ENCODE measurements at places on chromosomes 6 and 20.

- no peak for DNase-seq
- no peak overlapping the region for H3K27ac ChIP-seq
- H3K4me1 ChIP-seq, result peaks cover 23% of the 10 kb centered on the region
- H3K36me3 ChIP-seq, result no peaks in the 10 kb centered on the region
- no peaks in the 10 kb centered on the region for H3K27me3 ChIP-seq
- no peak overlapping the region for H3K4me3 ChIP-seq
These were observed 2.4 kb upstream of the MYMX start for GRCh38 chr6:44214307-44214706.

DNA sequence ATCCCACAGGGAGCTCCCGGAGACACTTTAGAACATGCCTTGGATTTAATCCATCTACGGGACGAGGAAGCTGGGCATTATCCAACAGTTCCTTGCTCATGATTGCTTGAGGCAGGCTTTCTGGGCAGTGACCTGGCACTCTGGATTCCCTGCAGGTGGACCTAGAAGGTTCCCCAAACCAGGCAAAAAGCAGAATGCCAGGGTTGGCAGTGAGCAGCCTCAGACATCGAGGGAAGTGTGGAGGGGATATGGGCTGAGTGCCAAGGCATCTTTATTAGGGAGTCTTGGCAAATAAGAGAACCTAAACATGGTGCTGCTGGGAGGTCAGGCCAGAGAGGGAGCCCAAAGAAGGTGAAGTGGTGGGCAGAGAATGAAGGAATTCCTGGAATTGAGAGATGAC is 158.5 kb downstream of the CD83 start:
- H3K4me3 ChIP-seq, result no peak overlapping the region
- no peaks in the 10 kb centered on the region for H3K27me3 ChIP-seq
- H3K36me3 ChIP-seq, result no peaks in the 10 kb centered on the region
- no peak for DNase-seq
- H3K27ac ChIP-seq, result no peak overlapping the region

DNA sequence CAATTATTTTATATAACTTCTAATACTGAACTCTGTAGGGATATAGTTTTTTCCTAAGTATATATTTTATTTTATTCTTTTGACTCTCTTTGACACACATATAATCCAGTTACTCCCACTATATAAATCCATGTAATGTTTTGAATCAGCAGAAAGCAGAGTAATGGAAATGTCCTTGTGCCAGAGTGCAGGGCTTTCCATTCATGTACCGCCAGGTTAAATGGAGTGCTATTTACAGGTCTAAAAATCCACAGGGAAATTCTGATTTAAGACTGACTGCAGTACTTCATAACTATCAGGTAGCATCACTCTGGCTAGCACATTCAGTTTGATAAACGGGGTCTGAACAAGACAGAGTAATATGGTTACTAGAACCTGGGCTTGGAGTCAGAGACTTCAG is 626.8 kb downstream of the COL12A1 start:
- H3K4me1 ChIP-seq, result peaks cover 12% of the 10 kb centered on the region
- H3K27me3 ChIP-seq, result no peaks in the 10 kb centered on the region
- DNase-seq, result no peak
- H3K36me3 ChIP-seq, result no peaks in the 10 kb centered on the region
- H3K27ac ChIP-seq, result no peak overlapping the region

DNA sequence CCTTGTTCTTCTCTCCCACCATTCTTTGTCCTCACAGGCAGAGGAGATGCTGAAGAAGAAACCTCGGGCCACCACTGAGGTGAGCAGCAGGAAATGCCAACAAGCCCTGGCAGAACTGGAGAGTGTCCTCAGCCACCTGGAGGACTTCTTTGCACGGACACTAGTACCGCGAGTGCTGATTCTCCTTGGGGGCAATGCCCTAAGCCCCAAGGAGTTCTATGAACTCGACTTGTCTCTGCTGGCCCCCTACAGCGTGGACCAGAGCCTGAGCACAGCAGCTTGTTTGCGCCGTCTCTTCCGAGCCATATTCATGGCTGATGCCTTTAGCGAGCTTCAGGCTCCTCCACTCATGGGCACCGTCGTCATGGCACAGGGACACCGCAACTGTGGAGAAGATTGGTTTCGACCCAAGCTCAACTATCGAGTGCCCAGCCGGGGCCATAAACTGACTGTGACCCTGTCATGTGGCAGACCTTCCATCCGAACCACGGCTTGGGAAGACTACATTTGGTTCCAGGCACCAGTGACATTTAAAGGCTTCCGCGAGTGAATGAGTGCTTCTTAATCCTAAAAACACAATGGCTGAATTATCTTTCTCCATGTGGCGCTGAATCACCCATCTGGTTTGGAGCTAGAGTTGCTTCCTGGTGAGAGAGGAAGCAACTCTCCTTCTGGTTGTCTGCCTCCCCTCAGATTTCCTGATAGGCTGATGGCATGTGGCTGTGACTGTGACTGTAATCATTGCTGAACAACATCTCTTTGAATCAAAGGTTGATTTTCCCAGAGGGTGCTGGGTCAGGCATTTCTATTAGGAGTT is 4.6 kb downstream of the MAD2L1BP start:
- no peak for DNase-seq
- H3K36me3 ChIP-seq, result peaks cover 6% of the 10 kb centered on the region
- H3K27ac ChIP-seq, result no peak overlapping the region
- no peaks in the 10 kb centered on the region for H3K27me3 ChIP-seq
- H3K4me3 ChIP-seq, result no peak overlapping the region

- DNase-seq, result no peak
- H3K27ac ChIP-seq, result no peak overlapping the region
- H3K36me3 ChIP-seq, result no peaks in the 10 kb centered on the region
- no peaks in the 10 kb centered on the region for H3K27me3 ChIP-seq
- H3K4me3 ChIP-seq, result no peak overlapping the region
- H3K4me1 ChIP-seq, result no peaks in the 10 kb centered on the region
These were observed 18.9 kb upstream of the ADGRF5 start for GRCh38 chr6:46940433-46941226.

Measured in GM12878 (cell line).